ENCODE measurements at places on chromosomes 5 and 9. TPM values are rescaled to one million over a fixed set of nuclear protein-coding genes. Genes with fewer than 3 reads are reported as not detected.
A peak's percentile ranks its signal among the peaks of the same experiment; 100 is the strongest.

- DNase-seq: no peak
Observed at GRCh38 chr5:16791904-16792597, 144.0 kb downstream of the MYO10 start.

The NUTM2F gene
- not detected for total RNA-seq

DNA sequence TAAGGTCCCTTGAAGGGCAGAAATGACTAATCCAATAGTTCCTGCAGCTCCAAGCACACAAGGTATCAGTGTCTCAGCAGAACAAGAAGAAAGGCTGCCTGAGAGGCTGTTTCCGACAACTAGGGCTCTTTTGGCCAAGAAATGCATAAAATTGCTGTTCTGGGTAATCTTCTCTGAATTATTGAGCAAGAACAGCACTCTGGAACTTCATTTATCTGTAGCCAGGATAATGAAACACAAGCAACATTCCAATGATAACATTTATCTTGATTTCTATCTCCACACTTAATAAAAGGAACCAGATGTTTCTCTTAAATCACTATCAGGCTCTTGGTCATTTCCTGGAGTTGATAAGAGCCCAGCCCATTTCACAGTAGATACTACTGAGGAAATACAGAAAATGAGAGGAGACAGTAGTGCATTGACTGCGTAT lies 17.0 kb upstream of the AUH start:
- DNase-seq: no peak

The ADRA1B gene
- 2.5 TPM for total RNA-seq

DNA sequence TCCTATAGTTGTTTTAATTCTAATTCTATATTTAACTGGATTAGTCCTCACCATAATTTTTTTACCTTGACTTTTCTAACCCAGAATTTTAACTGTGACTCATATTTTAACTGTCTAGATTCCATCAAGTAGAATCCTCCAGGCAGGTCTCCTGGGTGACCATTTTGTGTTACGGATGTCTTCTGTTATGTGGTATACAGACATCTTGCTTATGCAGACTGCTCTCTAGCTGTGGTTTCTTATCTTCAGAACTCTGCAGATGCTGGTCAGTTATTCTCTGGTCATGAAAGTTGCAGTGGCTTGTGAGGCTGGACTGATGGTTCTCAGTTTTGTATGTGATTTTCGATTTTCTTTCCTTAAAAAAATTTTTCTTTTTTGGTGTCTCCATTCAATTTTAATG lies 139.4 kb downstream of the ATG10 start:
- DNase-seq: no peak

The ANKRD20A1 gene
- total RNA-seq: 6.9 TPM

DNA sequence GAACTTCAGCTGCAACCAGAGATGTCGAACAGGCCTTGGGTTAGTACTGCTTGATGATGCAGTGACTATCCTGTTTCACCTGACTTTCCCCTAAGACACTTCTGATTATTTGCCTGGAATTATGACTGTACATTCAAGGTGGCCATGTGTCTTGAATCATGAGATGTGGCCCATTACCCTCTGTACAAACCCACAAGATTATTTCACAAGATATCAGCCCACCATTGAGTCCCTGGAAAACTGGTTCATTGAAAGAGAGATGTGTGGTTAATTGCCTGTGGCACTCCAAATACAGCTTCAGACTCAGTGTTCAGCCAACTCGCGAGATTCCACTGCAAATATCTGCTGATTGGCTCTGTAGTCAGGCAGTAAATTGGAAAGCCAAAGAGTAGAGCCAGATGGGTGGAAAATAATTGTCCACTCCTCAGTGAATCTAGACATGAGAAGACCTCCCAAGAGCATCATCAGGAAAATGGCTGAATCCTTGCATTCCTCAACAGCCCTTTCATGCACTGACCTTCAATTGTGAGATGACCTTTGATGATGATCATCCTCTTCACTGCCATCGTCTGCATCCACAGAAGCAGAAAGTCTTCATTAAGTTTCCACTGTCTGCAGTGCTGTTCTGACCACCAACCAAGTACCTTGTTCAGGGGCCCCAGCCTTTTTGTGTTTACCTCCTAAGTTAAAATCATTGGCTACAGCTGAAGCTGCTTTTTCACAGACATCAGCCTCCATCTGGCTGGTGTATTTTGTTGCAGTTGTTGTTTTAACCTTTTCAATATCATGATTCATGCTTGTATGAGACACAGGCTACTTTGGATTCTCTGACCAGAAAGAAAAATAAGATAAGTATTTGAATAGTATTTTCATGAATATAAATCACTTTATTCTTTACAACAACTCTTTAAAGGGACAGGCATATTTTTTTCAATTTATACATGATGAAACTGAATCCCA lies 75.2 kb downstream of the ESM1 start:
- no peak for DNase-seq

The S1PR3 gene
- 1.7 TPM for total RNA-seq

DNA sequence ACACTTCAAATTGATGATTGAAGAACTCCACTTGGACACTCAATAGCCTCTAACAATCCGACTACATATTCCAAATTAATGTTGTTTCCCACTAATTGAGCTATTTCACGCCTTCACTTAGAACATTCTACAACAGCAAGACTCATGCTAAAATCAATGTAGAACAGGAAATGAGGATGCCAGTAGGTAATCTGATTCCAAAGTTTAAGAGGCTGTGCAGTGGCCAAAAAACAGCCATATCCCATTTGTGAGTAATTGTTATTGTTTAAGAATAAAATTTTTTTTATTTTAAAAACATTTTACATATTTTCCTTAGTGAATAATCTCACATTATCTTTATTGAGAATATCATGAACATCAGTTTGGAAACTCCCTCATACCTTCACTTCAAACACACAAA lies 35.7 kb upstream of the GHR start:
- DNase-seq: no peak

- no peak for DNase-seq
Observed at GRCh38 chr5:97455996-97456395, 272.9 kb upstream of the RIOK2 start.

DNA sequence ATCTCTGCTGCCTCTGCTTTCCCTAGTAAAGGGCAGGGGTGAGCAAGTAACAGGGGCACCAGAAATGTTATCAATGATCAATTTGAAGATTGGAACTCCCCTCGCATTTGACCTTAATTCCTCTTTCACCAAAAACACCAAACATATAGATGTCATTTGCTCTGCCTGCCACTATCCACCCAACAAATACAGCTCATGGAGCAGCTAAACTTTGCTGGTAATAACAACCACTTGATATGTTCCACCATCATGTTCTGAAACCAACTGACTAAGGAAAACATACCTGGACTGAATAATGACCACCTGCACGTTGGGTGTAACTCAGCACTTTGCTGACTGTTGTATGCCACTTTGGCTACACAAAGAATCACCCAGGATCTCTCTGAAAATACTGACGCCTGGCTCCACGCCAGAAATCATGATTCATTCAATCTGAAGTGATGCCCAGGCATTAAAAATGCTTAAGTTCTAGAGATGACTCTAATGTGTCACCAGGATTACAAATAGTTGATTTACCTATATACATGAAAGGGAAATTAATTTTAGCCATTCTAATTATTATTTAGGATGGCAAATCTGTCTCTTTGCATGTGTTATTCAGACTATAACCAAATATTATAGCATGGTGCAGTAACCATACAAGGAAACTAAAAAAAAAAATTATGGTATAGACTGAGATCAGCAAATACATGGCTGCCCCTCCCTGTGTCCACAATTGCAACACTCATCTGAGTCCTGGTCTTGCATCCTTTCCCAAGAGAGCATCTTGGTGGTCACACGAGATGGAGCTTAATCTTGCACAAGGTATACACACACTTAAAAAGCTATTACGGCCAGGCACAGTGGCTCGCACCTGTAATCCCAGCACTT lies 43.1 kb upstream of the TTC39B start:
- DNase-seq: peak; percentile 65

The GRK6 gene
- total RNA-seq: 34.6 TPM

The ABLIM3 gene
- 4.3 TPM for total RNA-seq

The TAF11L5 gene
- not detected for total RNA-seq

DNA sequence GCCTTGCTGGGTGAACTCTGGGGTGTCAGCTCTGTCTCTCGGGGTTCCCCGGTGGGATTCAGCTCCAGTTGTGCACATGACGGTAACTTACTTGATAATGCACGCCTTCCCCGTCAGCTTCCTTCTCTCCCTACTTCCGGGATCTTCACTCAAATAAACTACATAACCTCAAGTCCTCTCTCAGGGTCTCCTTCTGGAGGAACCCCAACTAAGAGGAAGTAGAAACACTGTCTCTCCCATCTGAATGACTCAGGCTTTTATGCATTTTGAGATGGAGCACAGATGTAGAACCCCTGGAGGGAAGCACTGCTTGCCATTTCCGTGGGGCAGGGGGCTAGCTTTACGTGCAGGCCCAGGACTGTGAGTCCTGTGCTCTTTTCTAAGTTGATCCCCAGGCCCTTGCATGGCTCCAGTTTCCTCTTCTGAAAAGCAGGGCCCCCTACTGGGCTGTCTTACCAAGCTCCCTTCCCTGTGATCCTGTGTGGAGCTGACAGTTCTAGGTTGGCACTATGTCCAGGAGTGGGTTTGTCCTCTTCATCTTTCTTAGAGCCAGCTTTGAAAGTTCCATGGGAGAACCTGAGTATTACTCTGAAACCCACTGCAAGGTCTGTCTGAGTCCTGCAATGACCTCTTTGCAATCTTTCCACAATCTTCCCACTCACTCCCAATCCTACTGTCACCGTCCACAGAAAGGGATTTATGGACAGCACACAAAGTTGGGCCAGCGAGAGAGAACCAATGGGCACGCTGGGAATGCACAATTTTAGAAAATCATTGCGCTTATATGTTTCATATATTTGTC lies 17.7 kb downstream of the S1PR3 start:
- DNase-seq: no peak

DNA sequence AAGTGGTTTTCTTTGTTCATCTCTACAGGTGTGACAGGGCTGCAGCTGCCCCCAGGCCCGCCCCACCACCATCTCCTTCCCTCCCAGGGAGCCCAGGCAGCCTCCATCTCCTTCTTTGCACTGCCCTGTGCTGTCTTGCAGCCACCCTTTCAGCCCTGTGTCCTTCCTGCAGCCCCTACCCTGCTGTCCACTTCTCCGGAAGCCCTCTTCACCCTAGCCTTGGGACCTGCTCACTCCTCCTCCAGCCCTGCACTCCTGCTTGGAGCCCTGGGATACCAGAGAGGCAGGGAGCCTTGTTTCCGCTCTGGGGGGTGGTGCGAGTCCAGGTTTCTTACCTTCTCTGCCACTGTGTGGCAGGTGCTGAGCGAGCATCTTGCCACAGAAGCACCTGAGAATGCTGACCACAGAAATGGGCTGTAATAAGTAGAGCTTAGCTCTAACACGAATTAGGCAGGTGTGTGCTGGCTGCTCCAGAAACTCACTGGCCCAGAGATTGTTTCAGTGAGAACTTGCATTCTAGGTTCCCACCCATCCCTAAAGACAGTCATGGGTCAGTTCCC lies 51.3 kb upstream of the GADD45G start:
- no peak for DNase-seq

DNA sequence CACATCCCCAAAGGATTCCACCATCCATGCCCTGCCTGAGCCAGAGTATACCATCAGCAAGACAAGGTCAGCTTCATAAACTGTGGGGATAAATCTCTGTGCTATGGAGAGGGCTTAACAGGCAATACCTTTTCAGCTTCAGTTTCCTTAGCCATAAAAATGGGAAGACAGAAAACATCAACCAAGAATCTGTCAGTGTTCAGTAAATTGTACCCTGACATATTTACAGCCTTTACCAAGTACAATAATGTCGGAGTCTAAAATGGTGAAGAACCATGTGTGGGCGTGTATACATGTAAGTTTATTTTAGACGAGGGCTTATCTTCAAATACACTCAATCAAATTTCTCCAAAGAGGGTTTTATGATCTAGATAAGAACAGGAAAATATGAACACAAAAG lies 94.7 kb downstream of the ELAVL2 start:
- no peak for DNase-seq

GRCh38 chr5:172548311-172548731 lies 92.7 kb upstream of the NEURL1B start:
- DNase-seq: no peak

DNA sequence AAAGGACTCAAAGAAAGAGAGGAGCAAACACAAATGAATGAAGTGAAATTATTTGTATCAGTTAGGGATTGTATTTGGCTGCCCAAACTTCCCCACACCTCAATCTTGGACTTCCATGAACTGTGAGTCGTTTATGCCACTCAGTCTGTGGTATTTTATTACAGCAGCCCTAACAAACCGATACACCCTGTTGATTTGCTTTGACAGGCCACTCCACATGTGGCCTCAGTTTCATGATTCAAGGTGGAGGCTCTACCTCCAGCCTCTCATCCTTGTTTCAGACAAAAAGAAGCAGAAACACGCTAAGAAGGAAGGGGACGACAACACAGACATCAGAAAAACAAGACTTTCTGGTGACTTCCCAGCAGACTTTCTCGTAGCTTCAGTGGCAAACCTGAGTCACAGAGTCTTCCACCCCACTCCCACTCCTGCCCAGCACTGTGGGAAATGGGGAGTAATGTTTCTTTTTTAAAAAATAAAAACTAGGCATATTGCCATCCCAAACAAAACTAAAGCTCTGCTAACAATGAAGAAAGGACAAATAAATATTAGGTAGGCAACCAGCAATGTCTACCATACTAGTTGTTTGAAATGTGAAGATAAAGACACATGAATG lies 52.2 kb upstream of the ABCA1 start:
- no peak for DNase-seq

The SEMA6A gene
- 103 TPM for total RNA-seq

DNA sequence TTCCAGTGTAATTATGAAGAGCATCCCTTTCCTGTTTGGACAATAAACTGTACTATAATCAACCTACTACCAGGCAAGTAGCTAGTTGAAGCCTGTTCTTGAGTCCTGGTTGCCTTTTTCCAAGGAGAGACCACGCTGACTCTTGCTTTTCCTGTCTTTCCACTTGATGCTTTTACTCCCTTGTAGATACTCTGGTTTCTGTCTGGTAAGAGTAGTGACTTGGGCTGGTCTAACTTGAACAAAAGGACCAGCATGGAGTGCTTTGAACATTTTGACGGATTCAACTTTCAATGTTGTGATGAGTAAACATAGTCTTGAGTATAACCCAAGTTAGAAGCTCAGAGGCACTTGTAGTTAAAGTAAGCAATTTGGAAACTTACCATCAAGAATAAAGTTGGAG lies 464.3 kb downstream of the GADD45G start:
- DNase-seq: no peak

GRCh38 chr5:161333194-161333880 lies 213.2 kb downstream of the GABRB2 start:
- DNase-seq: no peak

The DOK3 gene
- total RNA-seq: 4.1 TPM

GRCh38 chr5:38208782-38209378 lies 49.5 kb upstream of the EGFLAM start:
- DNase-seq: peak; percentile 7

The GZMA gene
- 17.6 TPM for total RNA-seq

Data from left colon (tissue), 2 donors.